ENCODE measurements at places on chromosomes 7 and 10.

DNA sequence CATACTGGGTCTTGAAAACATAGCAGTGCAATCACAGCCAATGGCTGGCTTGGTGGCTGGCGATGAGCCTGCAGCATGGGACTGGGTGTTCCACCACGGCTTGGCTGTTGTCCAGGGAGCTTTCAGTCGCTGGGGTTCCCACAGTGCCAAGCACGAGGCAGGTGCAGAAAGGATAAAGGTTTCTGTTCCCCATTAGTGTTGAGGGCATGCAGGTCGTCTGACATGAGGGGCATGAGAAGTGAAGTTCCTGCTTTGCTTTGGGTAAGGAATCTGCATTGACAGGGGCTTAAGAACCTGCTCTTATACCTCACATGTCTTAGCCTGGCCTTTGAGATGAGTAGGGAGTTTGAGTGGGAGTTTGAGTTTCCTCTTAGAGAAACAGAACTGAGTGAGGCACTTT is 9.0 kb upstream of the CFTR start:
- DNase-seq, result no peak

DNA sequence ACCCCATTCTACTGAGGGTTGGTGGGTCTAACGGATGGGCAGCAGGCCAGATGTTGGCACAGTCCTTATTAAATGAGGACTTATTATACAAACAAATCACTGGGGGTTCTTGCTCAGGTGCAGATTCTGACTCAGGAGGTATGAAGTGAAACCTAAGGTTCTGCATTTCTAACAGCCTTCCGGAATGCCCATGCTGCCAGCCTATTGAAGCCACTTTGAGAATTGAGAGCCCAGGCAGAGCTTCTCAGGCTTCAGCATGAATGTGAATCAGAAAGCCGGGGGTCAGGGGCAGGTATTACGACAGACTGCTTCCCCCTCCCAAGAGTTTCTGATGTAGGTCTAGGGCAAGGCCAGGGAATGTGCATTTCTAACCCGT is 34.1 kb upstream of the NPFFR1 start:
- no peak for DNase-seq

- DNase-seq, result peak; percentile 19
Observed at GRCh38 chr7:79091661-79092060, 361.8 kb downstream of the MAGI2 start.

DNA sequence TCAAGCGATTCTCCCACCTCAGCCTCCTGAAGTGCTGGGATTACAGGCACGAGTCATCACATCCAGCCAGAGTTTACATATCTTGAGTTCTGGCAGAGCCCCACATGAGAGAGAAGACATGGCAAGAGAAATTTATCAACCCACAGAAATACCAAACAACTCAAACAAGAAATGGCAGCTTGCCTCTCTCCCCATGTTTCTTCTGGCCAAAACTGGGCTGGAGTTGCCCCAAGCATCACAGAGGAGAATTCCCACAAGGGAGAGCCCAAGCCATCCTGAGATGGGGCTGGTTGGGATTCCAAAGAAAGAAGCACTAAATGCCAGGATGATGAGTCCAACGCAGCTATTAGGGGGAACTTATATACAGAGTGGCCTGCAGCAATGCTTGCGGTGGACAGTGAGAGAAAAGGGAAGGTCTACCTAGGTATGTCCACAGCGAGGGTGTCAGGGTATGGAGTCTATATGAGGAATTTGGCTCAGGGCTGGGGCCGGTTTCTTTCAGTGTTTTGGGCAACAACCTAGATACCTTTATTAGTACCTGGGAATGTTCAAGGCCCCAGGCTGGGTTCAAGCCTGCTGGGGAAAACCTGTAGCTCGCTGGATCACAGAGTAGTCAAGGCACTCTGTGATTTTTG is 14.5 kb upstream of the PAX4 start:
- DNase-seq, result peak; percentile 44

Data from adipocyte (in vitro differentiated cells).